ENCODE measurements at places on chromosomes 11 and 22. TPM values are rescaled to one million over a fixed set of nuclear protein-coding genes. Genes with fewer than 3 reads are reported as not detected.

CNTF gene
- total RNA-seq, result 5.5 TPM

HBD gene
- not detected for total RNA-seq

ANO5 gene
- total RNA-seq, result 0.03 TPM

ART5 gene
- total RNA-seq, result not detected

OR52H1 gene
- not detected for total RNA-seq

SERHL2 gene
- 0.98 TPM for total RNA-seq

NCF4 gene
- total RNA-seq, result not detected

SLC5A4 gene
- total RNA-seq, result 0.05 TPM

RAPSN gene
- not detected for total RNA-seq

Data from A375 (cell line).